ENCODE measurements at places on chromosomes 7 and 10. TPM values are rescaled to one million over a fixed set of nuclear protein-coding genes. Genes with fewer than 3 reads are reported as not detected.

DNA sequence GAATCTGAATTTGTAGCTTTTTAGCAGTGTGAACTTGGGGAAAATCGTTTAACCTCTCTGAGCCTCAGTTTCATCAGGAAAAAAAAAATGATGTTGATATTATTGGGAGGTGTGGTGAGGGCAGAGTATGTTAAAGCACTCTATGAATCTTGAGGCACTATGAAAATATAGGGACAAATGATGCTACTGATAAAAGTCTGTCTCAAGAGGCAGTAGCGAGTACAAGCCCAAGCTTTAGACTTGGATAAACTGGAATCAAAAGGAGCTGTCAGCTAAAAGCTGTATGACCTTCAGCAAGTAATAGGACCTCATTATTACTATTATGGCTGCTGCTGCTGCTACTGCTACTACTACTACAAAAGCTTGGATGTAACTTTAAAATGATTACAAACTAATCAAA lies 8.4 kb downstream of the ZNF277 start:
- no peaks in the 10 kb centered on the region for H3K27me3 ChIP-seq
- no peak for DNase-seq
- no peak overlapping the region for H3K4me3 ChIP-seq

DNA sequence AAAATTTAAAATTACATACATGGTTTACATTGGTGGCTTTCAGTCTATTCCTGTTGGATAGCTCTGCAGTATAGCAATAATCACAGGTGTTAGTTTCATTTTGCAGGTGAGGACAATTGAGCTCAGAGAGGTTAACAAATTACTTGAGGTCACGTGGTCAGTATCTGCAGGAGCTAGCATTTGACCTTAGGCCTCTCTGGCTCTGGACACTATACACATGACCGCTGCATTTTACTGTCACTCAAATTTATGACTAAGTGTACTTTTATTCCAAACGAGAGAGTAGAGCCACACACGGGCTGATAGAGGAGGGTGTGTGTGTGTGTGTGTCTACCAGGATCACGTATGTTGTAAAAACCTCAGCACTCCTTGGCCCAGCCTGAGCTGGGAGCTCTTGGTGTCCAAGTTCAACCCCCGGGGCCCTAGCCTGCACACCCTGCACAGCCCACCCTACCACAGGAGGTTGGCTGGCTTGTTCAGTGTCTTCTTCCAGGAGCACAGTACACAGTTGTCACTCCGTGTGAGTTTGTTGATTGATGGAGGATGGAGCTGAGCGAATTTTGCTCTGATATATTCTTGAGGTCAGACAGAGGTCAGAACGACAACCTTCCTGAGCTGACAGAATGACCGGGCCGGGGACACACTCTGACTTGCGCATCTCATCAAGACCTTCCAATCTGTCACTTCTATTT lies 272.7 kb downstream of the GFRA1 start:
- no peak overlapping the region for H3K27ac ChIP-seq
- no peaks in the 10 kb centered on the region for H3K4me1 ChIP-seq
- no peak for DNase-seq
- peaks cover 6% of the 10 kb centered on the region for H3K27me3 ChIP-seq

DNA sequence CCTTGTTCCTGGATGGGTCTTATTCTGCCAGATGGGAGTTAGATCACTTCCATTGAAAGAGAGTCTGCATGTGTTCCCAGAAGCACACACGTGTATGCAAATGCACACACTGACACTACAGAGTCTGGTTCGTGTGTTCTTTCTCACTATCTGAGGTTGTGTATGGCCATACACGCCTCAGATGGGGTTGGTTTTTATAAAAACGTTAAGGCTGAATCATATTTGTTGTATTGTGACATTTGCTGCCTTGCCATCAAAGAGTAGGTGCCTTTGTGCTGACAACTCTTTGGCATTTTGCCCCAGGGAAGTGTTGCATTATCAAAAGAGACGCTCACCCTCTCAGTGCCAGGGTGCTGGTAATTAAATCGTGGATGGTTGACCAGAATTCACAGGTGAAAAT lies 37.7 kb upstream of the HDAC9 start:
- H3K36me3 ChIP-seq: no peaks in the 10 kb centered on the region
- no peak for DNase-seq
- no peak overlapping the region for H3K4me3 ChIP-seq
- no peaks in the 10 kb centered on the region for H3K27me3 ChIP-seq

Gene PRSS37
- total RNA-seq: not detected

- DNase-seq: no peak
- no peaks in the 10 kb centered on the region for H3K36me3 ChIP-seq
- peaks cover 64% of the 10 kb centered on the region for H3K27me3 ChIP-seq
- peaks cover 6% of the 10 kb centered on the region for H3K4me1 ChIP-seq
- H3K27ac ChIP-seq: no peak overlapping the region
- no peak overlapping the region for H3K4me3 ChIP-seq
Measured at GRCh38 chr7:151810441-151811232, 66.3 kb downstream of the PRKAG2 start.

Measured in HFFc6 (cell line).